Chondrocyte (in vitro differentiated cells): ENCODE measurements at places on chromosomes 4 and X. TPM values are rescaled to one million over a fixed set of nuclear protein-coding genes. Genes with fewer than 3 reads are reported as not detected.

The PRSS12 gene
- 8.9 to 15.3 TPM (median 15.1 TPM) in 3 replicates for total RNA-seq

- no peak for DNase-seq
These were observed 10.8 kb downstream of the SLC10A7 start for GRCh38 chr4:146510942-146511341.

DNA sequence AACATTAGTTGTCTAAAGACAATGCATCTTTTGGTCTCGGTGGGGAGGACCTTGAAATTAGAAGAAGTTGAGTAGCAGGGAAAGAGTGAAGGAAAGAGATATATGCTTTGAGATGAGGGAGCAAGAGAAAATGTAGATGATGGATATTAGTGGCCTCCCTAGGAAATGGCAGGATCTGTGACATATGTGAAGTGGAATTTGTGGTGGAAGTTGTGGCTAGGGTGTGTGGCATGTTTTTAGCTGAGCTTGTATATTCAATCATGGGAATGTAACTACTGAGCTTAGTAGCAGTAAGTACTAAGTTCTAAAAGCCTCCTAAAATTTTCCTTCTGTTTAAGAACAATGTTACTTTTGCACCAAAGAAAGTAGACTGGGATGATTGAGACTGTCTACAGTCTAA is 382.8 kb upstream of the CTSO start:
- DNase-seq, result no peak

GRCh38 chr4:181507180-181507835 is 735.9 kb upstream of the TENM3 start:
- DNase-seq, result no peak

DNA sequence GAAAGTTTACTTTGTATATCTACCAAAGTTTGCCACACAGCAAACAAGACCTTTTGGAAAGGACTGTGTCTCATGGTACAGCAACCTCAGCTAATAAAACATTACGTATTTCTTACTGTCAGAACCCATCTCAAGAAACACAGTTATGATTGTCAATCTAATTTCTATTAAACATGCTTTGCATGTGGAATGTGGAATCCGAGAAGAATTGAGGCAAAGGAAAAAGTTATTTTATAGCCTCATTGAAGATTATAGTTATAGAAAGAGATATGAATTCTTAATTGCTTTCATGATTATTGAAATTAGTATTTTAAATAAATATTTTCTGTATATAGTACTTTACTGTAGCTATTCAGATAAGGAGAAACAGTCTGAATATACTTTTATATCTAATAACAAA is 5.4 kb downstream of the PCDH7 start:
- no peak for DNase-seq
